ENCODE measurements at places on chromosomes 6 and 20. TPM values are rescaled to one million over a fixed set of nuclear protein-coding genes. Genes with fewer than 3 reads are reported as not detected.

GRCh38 chr6:5490501-5491069 lies 229.3 kb downstream of the FARS2 start:
- no peak for DNase-seq

GRCh38 chr20:14481863-14482262 lies 144.5 kb upstream of the FLRT3 start:
- peak; percentile 56 for DNase-seq

GRCh38 chr6:90421666-90422065 lies 125.0 kb upstream of the BACH2 start:
- DNase-seq: no peak

CRISP3 gene
- not detected for total RNA-seq

GHRH gene
- total RNA-seq: not detected

DNA sequence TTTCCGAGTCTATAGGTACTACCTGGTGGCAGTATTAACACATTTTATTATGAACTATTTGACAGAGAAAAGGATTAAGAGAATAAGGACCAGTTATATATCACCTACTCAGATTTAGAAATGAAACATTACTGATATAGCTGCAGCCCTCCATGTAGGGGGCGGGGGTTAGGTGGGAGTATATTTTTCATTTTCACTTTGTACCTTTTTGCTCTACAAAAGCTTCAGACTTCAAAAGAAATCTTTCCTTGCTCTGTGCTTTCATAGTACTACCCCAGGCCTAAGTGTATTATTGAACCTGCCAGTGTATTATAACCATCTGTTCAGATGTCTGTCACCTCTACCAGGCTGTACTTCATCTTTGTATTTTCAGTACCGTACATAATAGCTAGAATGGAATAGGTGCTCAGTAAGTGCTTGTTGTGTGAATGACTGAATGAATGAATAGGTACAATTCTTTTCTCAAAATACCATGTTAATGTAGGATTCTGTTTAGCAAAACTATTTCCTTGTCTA lies 43.0 kb downstream of the CDKAL1 start:
- DNase-seq: no peak

DNA sequence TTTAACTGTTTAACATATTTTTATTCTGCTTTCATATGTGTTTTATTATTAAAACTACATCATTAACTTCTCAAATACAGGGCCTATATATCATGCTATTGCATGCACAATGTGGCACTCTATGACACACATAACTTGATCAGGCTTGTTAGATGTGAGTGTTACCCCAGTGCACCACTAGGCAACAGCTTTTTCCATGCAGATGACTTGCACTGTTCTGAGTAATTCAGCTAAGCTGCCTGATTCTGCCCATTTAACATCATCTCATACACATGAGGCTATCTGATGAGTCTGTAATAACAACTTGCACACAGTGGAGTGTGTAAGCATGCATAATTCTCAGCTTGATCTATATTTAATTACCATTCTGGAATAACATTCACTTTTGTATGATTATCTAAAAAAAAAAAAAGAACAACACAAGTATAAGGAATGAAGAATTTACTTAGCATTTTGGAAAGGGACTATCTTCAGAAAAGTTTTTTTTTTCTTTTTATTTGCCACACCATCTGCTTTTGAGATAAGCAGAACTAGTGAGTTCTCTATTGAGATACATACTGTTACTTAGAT lies 83.1 kb downstream of the GRM1 start:
- DNase-seq: no peak

- DNase-seq: peak; percentile 41
Measured at GRCh38 chr6:48825501-48826151, 637.4 kb downstream of the MMUT start.

EYA4 gene
- under 0.01 TPM for total RNA-seq

BPIFB2 gene
- total RNA-seq: not detected

GABRR2 gene
- 0.32 TPM for total RNA-seq

GRCh38 chr6:169862043-169862891 lies 110.8 kb downstream of the ERMARD start:
- DNase-seq: peak; percentile 5

GRCh38 chr6:149888093-149888492 lies 9.8 kb downstream of the RAET1E start:
- DNase-seq: no peak

CALHM4 gene
- not detected for total RNA-seq

OR2J3 gene
- total RNA-seq: not detected

VWA7 gene
- total RNA-seq: under 0.01 TPM

NKX2-2 gene
- not detected for total RNA-seq

TNXB gene
- 4.8 TPM for total RNA-seq

GRCh38 chr6:3835055-3835731 lies 14.0 kb upstream of the FAM50B start:
- DNase-seq: peak; percentile 62

GRCh38 chr6:119129148-119129967 lies 50.9 kb upstream of the FAM184A start:
- DNase-seq: peak; percentile 87

All from fibroblast of villous mesenchyme (primary cell).